Activated CD4-positive, alpha-beta T cell treated with anti-CD3 and anti-CD28 coated beads for 48 hours (primary cell): ENCODE measurements at places on chromosomes 11 and 22.
A peak's percentile ranks its signal among the peaks of the same experiment; 100 is the strongest.

DNA sequence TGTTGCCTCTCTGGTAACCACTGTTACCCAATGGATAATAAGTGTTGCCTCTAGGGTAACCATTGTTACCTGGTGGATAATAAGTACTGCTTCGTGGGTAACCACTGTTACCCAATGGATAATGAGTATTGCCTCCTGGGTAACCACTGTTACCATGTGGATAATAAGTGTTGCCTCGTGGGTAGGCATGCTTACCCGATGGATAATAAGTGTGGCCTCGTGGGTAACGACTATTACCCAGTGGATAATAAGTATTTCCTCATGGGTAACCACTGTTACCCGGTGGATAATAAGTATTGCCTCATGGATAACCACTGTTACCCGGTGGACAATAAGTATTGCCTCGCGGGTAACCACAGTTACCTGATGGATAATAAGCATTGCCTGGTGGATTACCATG, 13.8 kb upstream of the NXPE4 start:
- no peak for DNase-seq

DNA sequence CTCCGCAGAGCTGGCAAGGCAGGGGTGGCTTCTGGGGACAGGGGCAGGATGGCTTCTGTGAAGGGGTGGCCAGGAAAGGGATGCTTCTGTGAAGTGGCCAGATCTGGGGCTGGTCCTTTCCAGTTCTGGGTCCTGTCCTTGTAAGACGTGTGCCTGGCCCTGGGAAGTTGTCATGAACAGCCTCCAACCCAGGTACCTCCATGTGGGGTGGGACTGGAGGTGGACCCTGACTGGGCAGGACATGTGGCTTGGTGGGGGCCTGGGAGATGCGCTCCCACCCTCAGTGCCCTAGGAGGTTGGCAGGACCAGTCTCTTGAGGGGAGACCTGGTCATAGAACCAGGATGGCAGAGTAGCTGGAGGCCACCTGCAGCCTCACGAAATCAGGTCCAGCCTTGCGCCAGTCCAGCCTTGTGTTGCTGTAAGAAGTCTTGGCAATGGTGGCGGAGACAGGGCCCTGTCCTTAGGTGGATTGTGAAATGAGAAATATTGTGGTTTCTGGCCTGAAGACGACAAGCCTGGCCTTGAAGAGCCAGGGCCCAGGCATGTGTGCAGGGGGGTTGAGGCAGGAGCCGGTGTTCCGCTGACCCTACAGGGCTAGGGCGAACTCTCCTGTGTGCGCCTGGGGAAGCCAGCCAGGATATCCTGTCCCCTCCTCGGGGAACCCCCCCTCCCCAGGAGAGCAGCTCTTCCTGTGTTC, 2.6 kb downstream of the KCNQ1 start:
- no peak for DNase-seq

- no peak for DNase-seq
Measured at GRCh38 chr11:8102296-8102915, 21.4 kb downstream of the TUB start.

DNA sequence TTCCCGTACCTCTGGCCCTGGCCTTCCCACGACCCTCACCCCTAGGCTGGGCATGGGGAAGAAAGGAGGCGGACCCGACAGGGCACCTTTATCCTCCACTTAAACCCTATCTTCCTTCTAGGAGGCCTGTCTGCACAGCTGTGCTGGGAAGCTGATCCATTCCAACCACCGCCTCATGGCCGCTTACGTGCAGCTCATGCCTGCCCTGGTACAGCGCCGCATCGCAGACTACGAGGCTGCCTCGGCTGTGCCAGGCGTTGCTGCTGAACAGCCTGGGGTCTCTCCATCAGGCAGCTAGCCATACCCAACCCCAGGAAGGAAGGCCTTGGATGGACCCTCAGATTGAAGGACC, 599 bp downstream of the TIMM10B start:
- DNase-seq = peak; percentile 24

DNA sequence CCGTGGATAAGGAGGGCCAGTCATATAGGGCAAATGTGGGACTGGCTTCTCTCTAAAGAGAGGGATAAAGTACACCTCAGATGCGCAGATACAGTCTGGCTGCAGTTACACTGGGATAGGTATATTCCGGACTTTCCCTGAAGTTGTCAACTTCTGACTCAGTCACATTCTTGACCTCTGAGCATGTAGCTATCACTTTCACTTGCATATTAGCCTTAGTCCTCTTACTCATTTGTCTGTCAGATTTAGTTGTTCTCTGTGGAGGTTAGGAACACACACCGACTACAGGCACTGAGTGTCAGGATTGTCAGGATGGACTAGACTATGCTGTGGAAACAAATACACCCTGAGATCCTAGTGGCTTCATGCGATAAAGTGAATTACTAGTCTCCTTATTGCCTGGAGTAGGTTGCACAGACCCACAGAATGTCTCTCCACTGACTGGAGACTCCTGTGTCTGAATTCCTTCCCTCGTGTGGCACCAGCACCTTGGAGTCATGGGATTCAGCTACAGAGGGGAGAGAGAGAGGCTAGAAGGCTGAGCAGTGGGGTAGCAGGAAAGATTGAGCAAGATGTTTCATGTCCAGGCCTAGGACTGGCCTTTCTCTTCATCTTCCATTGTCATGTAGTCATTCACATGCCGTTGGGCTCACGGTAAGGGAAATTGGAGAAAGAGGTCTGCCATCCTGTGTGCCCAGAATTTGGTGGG, 654.3 kb downstream of the NTM start:
- DNase-seq = no peak

- no peak for DNase-seq
Measured at GRCh38 chr11:133941546-133941945, 15.2 kb downstream of the IGSF9B start.

DNA sequence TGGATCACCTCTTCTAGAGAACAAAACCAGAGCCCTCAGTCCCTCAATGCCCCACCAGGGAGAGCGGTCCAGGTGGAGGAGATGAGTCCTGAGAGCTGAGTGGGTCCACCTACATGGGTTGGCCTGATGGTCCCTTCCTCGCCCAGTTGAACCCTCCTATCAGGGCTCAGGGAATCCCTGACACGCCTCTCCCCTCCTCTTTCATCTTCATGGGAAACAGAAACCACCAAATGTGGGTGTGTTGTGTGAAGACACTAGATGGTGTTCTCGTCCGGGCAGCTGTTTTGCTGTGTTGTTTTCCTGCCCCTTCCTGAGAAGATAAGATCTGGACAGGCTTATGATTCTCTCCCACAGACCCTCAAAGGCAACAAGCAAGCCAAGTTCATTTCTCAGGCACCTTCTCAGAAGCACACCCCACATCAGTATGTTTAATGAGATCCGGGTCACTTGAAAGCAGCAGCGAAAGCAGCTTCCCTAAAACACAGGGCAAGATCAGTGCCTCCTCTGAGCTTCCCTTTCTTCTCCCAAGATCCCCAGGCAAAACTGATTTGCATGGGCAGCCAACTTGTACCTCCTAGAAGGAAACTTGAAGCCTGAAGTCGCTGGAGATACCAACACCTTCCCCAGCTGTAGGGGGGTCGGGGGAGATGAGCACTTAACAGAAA, 35.3 kb upstream of the POU2AF1 start:
- DNase-seq = peak; percentile 35

GRCh38 chr22:41648432-41648831, 27.3 kb downstream of the XRCC6 start:
- no peak for DNase-seq

DNA sequence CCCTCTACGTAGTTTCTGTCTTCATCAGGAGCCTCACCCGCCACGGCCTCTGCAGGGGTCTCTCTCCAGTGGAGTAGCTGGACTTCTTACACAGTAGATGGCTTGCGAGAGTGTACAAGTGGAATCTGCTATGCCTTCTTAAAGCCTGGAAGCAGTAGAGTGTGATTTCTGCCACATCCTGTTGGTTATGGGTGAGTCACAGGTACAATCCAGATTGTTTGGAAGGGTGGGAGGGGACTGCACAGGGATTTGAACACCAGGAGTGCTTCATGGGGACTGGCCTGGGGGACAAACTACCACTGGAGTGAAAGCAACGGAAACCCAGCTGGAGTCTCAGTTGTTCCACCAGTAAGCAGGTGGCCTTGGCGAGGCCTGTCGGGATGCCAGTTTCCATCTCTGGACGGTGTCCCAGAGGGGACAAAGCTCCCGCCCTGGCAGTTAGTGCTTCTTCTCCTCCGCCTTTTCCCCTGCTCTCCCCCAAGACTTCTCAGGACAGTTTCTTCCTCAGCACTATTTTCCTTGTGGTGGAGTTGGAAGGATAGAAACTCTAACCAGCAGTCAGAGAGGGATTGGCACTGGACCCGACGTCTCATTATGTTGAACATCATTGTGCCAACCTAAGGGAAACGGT, 85.0 kb upstream of the RCN1 start:
- DNase-seq = no peak

DNA sequence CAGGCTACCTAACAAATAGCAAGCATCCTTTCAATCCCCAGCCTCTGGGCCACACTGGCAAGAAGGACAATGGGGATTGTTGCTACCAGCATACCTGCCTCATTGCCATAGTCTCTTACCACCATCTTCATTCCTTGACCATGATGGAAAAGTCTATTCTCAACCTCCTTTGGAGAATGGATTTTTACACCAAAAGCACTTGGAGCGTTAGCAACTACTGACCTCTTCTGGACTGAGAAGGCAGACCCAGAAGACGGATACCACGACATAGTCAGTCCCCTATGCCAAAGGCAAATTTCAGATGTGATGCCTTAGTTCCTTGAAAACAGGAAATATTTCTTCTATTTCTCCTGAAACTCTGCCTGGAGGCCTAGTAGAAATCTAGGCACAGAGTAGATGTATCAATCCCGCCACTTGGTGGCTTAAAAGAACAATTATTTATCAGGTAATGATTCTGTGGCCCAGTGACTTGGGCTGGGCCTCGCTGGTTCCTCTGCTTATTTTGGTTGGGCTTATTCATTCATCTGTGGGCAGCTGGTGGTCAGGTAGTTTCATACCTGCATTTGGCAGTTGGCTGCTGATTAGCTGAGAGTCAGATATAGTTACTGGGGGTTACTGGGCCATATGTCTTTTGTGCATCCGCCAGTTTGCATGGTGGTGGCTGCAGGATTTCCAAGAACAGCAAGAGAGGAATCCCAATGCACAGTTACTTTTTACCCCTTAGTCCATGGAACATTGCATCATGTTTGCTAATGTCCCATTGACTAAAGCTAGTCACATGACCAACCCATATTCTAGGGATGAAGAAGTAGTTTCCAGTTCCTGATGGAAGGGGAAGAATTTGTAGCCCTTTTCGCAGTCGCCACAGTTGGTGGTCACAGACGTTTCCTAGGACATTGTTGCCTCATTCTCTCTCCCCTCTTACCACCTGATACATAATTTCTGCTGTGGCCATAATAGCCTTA, 75.2 kb downstream of the DHCR7 start:
- no peak for DNase-seq

- DNase-seq = peak; percentile 11
Measured at GRCh38 chr11:1482581-1483444, 3.8 kb downstream of the MOB2 start.

GRCh38 chr11:69344570-69345145, 50.7 kb downstream of the MYEOV start:
- no peak for DNase-seq

DNA sequence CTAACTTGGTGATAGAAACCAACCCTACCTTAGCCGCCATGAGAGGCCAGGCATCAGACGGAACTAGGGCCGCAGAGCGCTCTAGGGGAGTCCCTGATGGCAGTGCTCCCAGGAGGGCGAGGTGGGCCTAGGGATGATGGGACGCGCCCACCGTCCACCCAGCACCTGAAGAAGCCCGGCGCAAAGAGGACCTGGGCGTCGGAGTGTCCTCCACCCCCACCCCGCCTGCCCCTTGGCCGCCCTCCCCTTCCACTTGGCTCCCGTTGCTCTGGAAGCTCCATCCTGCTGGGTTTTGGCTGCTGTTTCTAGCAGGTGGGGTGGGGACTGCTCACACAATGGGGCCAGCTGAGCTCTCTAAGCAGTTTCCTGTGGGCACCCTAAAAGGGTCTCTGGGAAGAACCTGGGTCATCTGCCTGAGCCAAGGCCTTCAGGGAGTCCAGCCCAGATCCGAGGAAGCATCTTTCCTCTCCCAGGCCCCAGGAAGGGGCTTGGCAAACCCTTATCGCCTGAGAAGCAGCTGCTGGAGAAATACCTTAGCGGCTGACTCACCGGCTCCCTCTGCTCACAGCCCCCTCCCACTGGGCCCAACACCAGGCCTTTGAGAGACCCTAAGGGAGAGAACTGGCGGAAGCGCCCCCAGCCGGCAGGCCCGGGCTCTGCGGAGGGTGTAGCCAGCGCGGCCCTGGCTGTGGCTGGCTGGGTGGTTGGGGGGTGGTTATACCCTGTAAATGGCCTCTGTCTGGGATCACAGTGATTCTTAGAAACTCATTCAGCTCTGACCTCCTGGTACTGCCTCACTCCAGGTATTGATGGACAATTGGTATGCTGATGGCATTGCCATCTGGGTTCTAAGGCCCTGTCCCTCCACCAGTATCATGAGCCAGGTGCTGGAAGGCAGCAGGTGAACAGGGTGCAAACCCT, 19.3 kb downstream of the CREB3L1 start:
- peak; percentile 30 for DNase-seq

DNA sequence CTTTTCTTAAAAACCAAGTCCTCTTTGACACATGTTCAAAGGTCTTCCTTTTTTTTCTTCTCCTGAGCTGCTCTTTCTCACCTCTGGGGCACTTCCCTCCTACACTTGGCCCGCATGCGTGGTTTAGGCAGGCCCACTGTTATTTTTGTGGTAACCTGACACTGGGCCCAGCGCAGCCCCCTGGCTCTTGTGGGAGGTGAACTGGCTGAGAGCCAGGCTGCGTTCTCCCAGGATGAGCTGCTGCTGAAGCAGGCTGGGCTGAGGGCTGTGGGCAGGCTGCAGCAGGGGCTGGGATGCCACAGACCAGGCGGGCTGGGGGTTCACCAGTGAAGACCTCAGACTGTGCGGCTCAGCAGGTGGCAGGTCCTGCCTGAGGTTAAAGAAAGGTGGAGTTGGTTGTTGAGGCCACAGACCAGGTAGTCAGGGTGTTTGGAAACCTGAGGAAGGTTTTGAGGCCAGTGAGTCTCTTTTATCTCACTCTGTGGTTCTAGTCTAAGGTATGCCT, 72.4 kb downstream of the TEAD1 start:
- DNase-seq = no peak

GRCh38 chr11:111355956-111356659, 23.0 kb downstream of the POU2AF1 start:
- DNase-seq = no peak

GRCh38 chr11:19225581-19225980, 15.2 kb downstream of the E2F8 start:
- no peak for DNase-seq

DNA sequence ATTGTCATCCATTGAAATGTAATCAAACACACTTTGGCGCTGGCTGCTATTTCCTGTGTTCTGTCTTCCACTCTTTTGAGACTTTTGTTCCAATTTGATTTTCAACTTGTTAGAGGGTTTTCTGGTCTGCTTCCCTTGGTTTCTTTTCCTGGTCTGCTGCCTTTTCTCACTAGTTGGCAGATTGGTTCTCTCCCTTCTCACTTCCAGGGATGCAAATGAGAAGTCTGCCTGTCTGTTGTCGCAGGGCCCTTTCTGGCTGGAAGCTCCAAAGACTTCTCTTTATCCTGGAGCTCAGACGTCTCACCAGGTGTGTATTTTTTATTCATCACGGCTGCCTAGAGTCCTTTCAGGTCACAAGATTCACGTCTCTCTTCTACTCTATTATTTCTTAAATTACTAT, 84.0 kb downstream of the RPS6KA4 start:
- no peak for DNase-seq
